Endodermal cell (in vitro differentiated cells): ENCODE measurements at places on chromosomes 1 and 21.

GRCh38 chr21:26842974-26843932 lies 2.0 kb downstream of the ADAMTS1 start:
- peak; percentile 92 for DNase-seq

GRCh38 chr1:91523482-91523881 lies 22.8 kb downstream of the CDC7 start:
- DNase-seq = no peak

DNA sequence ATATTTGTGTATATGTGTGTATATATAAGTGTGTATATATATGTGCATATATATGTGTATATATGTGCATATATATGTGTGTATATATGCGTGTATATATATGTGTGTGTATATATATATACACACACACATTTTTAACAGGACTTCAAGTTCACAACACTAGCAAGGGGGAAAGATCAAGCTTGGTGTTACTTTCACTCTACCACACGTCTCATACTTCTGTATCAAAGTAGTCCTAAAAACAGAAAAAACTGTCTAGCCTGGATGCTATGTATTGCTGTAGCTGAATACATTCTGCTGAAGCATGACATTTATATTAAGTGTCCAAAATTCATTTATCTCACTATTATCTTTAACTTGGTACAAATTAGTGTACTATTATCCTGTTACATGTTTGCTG lies 17.9 kb upstream of the ATP6V1G3 start:
- DNase-seq = no peak

DNA sequence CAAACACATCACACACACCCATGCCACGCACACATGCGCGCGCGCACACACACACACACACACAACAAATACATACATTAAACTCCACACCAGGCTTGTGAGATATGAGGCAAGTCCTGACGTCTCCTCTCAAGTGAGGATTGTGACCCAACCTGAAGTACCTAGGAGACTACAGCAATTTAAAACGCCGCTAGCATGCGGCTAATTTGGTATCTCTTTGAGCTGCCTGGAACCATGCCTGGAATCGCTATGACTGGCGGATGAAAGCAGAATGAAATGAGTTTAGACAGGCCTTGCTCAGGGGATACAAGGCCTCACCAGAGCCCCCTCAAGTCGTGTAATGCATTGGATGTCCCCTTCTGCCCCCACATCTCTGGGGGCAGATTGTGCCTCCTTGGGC lies 1.6 kb upstream of the RAB7B start:
- peak; percentile 29 for DNase-seq

DNA sequence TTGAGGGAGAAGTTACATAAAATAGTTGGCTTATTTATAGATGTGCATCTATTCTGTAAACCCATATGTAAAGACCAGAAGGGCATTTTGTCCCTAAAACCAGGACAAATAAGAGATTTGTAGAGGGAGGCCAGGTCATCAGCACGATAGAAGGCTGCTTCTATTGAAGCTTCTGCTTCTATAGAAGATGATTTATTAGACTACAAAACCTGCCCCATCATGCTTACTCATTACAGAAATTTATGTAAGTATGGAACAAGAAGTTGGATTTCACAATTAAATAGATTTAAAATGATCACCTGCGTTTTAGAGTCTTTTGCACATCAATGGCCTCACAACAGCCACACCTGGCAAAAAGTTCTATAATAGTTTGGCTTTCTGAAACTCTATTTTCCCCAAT lies 183.5 kb downstream of the DUSP10 start:
- DNase-seq = no peak

GRCh38 chr1:21268281-21269239 lies 21.7 kb downstream of the ECE1 start:
- DNase-seq = no peak

DNA sequence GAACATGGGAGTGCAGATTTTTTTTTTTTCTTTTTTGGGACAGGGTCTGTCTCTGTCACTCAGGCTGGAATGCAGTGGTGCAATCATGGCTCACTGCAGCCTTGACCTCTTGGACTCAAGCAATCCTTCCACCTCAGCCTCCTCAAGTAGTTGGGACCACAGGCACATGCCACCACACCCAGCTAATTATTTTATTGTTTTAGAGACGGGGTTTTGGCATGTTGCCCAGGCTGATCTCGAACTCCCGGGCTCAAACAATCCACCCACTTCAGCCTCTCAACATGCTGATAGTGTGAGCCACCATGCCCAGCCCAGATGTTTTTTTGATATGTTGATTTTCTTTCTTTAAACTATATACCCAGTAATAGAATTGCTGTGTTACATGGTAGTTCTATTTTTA lies 57.7 kb downstream of the RGSL1 start:
- no peak for DNase-seq

GRCh38 chr1:203034422-203035110 lies 8.3 kb downstream of the PPFIA4 start:
- DNase-seq = peak; percentile 20

GRCh38 chr1:236545621-236546169 lies 21.9 kb downstream of the LGALS8 start:
- no peak for DNase-seq

GRCh38 chr1:150545486-150546032 lies 3.6 kb upstream of the ADAMTSL4 start:
- DNase-seq = peak; percentile 58

DNA sequence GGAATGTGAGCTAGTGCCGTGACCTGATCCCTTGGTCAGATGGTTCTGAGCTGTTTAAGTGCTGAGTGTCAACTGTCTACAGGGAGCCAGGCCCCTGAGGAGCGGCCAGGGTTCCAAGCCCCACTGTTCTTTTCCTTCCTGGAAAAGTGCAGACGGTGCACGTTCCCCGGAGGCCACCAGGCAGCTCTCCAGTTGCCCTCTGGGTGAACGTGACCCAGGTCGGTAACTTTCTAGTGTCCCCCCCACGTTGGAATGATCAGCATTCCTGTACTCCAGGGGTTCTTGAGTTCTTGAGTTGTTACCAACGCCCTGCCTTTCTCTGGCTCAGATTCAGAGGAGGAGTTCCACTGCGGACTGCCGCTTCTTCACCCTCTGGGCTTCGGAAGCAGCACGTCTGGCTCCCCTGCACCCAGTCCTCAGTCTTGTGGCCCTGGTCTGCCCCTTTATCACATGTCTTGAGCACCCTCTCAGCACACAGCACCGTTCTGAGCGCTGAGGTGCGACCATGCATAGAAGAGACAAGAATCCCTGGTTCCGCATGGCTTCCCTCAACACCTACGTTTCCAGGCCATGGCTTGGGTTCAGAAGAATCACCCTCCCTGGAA lies 131.5 kb downstream of the DHRS3 start:
- peak; percentile 54 for DNase-seq

DNA sequence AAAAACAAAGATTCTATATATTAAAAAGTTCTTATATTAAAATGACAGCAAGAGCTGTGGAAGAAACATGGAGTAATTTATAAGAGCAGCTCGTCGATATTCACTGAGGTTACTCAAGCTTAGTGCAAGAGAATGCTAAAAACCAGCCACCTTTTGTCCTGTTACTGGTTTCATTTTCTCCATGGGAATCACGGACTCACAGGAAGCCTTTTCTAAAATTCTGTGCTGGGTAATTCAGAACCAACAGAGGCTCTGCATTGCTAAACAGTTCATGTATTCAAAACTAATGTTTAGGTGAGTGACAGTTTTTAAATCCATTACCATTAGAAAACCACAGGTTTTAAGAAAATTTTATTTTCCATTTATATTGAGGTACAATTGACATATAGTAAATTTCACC lies 147.8 kb upstream of the MAP1LC3C start:
- DNase-seq = no peak

DNA sequence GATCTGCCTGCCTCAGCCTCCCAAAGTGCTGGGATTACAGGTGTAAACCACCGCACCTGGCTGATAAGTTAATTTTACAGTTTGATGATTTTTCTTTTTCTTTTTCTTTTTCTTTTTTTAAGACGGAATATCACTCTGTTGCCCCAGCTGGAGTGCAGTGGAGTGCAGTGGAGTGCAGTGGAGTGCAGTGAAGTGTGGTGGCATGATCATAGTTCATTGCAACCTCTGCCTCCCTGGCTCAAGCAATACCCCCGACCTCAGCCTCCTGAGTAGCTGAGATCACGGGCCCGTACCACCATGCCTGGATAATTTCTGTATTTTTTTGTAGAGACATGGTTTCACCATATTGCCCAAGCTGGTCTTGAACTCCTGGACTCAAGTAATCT lies 84.4 kb upstream of the CXADR start:
- DNase-seq = no peak

DNA sequence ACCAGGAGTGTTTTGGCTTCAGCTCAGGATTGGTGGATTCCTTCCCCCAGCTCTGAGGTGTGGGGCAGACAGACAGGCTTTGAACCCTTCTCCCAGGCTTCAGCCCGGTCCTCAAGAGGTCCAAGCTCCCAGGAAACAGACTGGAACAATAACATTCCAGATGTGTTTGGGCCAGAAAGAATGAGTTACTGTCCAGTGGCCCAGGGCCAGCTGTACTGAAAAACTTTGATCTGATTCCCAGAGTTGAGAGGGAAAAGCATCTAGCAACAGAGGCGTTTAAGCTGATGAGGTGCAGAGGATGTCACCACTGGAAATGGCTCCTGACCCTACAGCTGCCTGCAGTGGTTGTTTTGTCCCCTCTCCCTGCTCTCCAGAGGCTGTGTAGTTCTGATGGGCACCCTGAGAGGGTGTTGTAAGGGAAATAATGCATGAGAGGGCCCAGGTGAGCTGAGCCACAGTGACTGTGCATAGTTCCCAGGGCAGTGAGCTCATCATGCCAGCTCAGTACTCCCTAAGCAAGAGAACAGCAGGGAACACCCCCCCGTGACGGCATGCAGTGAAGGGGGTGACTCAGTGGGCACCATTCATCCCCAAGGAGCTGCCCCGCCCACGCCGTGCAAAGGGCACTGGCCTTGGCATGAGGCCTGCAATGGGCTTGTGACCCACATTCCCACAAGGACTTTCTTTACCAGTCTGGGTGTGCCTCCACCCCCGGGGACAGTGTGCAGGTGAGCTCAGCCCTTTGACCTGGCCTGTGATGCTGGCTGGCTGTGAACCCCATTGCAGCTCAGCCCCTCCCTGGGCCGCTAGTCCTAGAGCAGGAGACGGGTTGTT lies 13.8 kb upstream of the SFN start:
- DNase-seq = no peak

- no peak for DNase-seq
These were observed 217.9 kb downstream of the TM2D1 start for GRCh38 chr1:61506944-61507500.

DNA sequence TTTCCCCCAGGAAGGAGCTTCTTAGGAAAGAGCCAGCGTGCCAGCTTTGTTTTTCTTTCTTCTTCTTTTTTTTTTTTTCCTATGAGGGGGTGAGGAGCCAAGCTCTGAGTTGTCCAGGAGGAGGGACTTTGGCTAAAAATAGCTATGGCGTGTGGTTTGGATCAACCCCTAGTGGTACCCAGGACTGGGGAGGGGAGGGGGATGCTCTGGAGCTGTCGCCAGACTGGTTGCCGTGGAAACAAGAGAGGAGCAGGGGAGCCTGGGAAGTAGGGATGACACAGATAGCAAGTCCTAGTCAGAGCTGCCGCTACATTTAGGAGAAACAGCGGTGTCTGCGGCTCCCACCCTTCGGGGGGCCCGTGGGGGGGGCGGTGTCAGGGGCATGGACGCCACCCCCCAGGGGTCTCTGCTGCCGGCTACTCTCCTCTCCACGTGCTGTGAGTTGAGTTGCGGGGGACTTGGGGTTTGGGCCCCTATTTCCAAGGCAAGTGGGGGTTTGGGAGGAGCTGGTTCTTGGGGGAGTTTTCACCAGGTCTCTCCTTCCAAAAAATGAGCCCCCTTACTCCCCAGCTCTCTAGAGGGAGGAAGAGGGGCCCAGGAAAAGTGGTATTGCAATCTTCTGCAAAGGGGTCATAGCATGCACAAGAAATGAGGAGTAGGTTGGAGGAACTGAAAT lies at the start of gene KCNJ9:
TSS of gene KCNJ9 (plus strand) at position 278 of the 676 bp plus-strand sequence. CDS start 2,493 bp downstream, outside the sequence.
- peak; percentile 71 for DNase-seq

GRCh38 chr1:203899869-203900714 lies 38.7 kb downstream of the SNRPE start:
- DNase-seq = no peak

- no peak for DNase-seq
These were observed 20.2 kb downstream of the PCSK9 start for GRCh38 chr1:55059302-55060132.

GRCh38 chr1:160756849-160757201 lies 17.8 kb downstream of the SLAMF7 start:
- no peak for DNase-seq

- DNase-seq = peak; percentile 41
These were observed 468.2 kb upstream of the VAMP3 start for GRCh38 chr1:7302873-7303272.

GRCh38 chr1:17887661-17888371 lies 132.7 kb downstream of the ACTL8 start:
- DNase-seq = peak; percentile 27

DNA sequence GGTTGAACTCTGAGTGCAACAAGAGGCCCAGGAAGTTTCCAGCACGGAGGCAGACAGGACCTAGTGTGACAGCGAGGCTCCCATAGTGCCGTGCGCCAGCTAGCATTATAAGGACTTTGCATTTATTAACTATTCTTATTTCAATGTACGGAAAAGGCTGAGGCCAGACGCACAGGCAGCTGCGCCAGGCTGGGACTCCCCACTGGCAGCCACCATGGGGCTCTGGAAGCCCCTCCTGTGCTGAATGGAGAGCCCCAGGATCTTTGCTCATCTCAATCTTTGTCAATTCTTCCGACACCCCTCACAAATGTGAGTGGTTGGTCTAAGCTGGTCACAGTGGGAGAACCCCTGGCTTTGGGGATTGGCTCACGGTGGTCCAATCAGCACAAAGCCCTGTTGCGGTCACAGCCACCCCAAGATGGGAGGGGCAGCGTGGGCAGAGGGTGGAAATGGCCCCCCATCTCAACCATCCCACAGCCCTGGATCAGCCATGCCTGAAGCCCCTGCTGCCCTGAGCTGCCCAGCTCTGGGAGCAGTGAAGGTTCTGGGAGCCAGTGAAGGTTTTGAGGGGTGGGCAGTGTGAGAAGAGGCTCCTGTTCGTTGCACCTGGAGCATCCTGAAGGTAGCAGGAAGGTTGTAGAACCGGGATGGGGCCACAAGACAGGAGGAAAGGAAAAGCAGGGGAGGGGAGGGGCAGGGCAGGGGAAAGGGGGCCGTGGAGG lies 59.5 kb upstream of the ADARB1 start:
- no peak for DNase-seq

DNA sequence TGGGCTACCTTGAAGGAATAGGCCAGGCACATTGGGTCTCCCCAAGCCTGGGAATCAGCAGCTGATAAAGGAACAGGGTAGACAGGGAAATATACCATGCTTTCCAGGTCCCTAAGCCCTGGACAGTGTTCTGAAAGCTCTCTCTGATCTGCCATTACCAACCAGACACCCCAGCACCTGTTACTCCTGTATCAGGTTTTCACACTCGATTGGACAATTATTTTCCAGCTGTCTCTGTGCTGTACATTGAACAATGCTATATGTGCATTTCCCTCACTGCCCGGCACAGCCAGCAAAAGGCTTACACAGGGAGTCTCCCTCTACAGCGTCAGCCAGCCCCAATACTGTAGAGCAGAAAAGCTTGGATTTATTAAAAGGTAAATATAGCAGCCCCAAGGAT lies 4.7 kb downstream of the CFAP45 start:
- no peak for DNase-seq

DNA sequence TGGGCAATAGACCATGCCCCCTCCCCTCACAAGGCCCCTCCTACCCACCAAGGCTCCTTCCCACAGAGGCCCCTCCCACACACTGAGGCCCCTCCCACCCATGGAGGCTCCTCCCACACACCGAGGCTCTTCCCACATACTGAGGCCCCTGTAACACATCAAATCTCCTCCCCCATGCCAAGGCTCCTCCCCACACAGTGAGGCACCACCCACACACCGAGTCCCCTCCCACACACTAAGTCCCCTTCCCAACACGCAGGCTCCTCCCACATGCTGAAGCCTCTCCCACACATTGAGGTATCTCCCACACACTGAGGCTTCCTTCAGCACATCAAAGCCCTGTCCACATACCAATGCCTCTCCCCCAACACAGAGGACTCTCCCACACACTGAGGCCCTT lies 391.8 kb downstream of the CAMTA1 start:
- no peak for DNase-seq
